ENCODE measurements at places on chromosomes 16 and 17.

- no peak for DNase-seq
Observed at GRCh38 chr16:79484237-79484636, 116.3 kb downstream of the MAF start.

- no peak for DNase-seq
Observed at GRCh38 chr17:4858068-4858881, 25.1 kb downstream of the MINK1 start.

DNA sequence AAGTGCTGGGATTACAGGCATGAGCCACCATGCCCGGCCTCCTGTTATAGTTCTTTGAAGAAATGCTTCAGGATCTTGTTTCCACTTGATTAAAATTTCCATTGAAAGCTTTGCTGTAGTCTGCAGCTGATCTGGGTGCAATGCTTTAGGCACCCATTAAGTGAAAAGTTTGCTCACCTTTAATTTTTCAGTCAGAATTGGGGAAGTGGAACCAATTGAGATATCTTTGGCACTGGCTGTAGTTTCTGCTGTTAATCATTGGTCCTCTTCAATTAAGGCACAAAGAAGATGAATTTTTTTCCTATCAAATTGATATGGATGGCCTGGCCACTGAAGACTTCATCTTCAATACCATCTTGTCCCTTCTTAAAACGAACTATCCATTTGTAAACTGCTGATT lies 336.1 kb upstream of the TBX2 start:
- no peak for DNase-seq

GRCh38 chr17:80455784-80456183 lies 20.6 kb downstream of the NPTX1 start:
- DNase-seq: no peak

DNA sequence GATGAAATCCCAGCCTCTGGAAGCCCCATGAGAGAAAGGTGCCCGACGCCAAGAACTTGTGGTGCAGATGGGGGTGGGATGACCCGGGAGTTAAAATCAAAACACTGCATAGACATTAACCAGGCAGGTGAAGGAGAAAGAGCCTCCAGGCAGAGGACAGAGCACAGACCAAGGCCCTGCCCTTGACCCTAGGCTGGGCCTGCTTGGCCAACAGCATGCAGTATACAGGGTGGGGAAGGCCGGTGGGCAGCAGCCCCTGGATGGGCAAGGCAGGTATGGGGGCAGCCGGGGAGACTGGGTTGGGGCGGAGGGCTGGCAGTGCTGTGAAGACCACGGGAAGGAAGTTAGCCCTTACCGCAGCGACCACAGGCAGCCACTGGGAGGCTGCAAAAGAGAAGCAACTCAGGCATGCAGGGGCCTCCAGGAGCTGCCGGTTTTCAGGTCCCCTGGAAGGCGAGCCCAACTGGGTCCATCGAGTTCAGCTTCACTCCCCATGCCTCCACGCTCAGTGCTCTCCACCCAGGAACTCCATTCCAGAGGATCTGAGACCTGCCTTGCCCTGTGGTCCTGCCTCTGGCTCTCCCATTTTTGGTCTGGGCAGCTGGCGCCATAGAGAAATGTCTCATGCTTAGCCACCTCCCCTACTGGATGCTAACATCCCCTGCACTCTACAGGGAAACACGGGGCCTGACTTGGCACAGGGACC lies 81.2 kb downstream of the C16orf95 start:
- DNase-seq: no peak

DNA sequence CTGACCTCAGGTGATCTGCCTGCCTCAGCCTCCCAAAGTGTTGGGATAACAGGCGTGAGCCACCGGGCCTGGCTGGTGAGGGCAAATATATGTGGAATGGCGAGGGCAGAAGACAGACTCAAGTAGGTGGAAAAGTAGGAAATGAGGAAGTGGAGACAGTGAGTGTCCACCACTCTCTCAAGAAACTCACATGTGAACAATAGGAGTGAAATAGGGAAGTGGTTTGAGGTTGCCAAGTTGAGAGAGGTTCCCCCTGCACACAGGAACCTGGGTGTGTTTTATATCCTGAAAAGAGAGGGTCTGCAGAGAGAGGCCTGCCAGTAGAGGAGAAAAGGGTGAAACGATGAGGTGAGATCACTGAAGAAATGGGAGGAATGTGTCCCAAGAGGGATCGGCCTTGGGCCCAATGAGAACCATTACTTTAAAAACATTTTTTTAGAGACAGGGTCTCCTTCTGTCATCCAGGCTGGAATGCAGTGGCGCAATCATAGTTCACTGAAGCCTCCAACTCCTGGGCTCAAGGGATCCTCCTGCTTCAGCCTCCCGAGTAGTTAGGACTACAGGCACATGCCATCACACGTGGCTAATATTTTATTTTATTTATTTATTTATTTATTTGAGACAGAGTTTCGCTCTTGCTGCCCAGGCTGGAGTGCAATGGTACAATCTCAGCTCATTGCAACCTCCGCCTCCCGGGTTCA lies 17.1 kb upstream of the CORO1A start:
- DNase-seq: no peak

DNA sequence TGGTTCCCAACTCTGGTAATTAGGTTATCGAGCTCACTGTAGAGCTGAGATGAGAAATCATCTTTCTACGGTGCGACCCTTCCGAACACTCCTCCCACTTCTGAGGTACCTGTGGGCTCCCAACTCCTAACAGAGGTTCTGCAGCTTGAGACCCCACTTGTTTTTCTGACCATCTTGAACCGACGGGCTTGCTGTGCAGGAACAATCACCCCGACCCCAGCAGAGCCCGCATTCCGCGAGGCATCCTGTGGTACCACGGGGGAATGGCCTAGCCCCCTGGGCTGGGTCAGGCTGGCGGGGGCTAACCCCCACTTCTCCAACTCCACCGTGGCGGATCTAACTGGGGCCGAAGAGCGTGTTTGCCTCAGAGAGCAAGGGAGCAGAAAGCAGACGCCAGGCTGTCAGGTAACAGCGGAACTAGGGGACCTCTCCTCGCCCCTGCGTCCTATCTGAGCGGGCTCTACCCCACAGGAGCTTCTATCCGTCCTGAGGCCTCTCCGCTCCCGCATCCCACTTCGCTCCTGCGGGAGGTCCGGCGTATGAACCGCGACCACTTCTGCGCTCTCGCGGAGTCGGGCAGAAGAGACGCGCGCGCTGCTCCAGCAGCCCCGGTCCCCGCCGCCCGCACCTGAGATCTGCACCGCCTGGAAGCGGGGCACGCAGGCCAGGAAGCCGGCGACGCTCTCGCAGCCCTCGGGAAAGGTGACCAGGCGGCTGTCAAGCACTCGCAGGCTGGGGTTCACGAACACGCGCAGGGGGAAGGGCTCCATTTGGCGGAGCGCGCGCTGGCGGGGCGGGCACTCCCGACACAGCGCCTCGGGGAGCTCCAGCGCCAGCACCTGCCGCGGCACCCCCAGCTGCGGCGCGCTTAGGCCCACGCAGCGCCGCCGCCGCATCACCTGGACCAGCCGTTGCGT lies 761 bp downstream of the PDF start:
- DNase-seq: no peak

DNA sequence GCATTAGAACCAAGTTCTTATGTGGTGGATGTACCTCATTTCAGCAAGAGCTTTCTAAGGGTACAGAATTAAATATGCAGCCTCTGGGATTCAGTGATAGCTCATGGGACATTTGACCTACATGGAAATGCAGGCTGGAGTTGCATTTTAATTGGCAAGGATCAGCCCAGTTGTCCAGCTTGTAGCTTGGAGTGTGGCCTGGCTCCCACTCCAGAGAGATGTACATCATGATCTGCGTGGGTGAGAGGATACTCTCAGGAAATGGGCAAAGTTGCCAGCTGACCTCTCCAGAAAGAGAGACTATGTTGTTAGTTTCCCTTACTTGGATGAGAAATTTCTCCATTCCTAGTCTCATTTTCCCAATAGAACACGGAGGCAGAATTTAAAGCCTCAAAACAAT lies 555.3 kb downstream of the MAF start:
- no peak for DNase-seq

- peak; percentile 27 for DNase-seq
Observed at GRCh38 chr16:3472878-3473595, 22.3 kb downstream of the C16orf90 start.

DNA sequence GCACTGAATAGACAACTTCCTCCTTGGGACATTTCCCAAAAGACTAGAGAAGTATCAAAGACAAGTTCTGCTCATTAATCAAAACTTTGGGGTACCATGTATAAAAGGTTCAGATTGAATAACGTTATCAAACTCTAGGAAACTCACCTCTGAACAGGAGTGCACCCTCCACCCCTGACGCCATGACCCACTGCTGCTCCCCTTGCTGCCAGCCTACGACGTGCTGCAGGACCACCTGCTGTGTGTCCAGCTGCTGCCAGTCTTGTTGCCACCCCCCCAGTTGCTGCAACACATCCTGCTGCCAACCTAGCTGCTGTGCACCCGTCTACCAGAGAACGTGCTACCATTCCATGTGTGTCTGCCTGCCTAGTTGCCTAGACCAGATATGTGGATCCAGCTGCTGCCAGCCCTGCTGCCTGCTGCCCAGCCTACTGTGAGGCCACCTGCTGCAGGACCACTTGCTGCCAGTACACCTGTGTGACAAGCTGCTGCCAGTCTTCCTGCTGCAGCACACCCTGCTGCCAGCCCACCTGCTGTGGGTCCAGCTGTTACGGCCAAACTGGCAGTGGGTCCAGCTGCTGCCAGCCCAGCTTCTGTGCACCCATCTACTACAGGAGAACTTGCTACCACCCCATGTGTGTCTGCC lies 13.8 kb upstream of the KRTAP9-2 start:
- no peak for DNase-seq

DNA sequence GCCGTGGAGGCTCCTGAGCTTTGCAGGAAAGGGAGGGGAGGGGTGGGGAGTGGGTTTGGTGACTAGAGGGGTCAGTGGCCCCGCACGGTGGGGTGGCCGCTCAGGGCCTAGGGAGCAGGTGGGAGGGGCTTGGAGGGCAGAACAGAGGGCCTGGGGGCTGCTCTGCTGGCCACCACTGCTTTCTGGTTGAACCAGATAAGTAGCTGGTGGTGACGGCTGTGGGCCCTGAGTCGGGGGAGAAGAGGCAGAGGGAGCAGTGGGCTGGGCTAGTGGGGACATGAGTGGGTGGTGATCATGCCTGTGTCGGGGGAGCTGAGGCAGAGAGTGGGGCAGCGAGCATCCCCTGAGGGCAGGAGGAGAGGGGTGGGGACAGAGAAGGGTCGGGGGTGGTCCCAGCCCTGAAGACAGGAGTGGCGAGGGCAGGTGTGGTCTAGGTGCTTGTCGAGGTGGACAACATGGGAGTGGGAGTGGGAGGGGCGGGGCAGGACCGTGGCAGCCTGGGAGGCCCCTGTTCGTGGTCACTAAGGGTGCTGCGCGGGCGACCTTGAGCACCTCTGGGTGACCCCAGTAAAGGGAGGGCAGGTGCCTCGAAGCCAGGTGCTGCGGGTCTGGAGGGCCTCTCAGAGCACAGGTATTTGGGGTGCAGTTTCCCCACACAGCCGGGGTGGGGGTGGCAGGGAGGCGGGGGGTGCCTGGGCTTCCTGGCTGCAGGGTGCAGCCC lies 6.3 kb upstream of the CD7 start:
- DNase-seq: no peak

DNA sequence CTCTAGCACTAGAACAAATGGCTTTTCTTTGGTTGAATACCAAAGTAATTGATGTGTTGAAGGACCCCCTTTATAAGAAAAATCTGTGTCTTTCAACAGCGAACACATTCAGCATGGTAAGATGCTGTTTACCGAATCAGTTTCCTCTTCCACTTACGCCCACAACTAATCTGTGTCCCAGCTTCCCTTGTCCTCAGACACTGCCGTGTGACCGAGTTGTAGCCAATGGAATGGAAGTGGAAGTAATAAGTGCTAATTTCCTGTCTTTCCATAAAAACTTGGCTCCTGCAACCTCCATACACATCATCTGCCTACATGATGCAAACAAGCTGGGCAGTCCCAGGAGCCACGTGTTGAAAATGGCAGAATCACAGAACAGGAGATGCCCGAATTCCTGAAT lies 10.4 kb downstream of the CDIPT start:
- DNase-seq: no peak

DNA sequence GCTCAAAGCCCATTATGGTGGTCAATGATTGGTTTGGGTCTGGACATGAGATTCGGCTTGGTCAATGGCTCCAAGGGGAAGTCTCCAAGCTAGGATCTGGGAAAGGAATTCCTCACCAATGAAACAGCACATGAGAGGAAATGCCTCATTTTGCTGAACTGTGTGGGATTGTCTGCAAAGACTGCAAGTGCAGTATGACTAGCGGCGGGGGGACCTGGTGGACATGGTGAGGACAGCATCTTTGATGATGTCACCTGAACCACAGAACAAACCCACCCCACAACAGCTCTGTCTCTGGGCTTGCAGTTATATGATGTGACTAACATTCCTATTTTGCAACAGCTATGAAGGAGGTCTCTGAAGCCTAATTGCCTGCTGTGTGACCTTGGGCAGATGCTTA lies 50.6 kb upstream of the NKD1 start:
- DNase-seq: no peak

DNA sequence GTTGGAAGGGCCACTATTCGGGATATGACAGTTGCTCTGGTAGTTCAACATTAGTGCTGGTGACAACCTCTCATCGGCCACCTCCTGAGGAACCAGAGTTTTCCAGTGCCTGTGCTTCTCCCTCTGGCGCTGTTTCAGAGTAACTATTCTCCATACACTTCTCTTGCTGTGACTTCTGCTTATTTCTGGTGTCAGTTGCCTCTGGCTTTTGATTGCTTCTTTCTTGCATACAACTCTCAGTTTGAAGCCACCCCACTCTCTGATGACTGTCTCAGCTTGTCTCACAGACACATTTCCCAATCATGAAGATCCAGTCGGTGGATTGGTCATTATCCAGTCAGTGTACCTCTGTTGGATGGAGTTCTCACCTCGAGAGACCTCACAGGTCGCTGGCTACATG lies 3.4 kb upstream of the TM4SF5 start:
- no peak for DNase-seq
